ENCODE measurements at places on chromosomes 16 and 17. TPM values are rescaled to one million over a fixed set of nuclear protein-coding genes. Genes with fewer than 3 reads are reported as not detected.

HOXB2 gene
- 36.9 TPM for total RNA-seq

ZNF747 gene
- 9.1 TPM for total RNA-seq

MT1A gene
- 82.2 TPM for total RNA-seq

SOST gene
- total RNA-seq = 34.3 TPM

HCRT gene
- total RNA-seq = not detected

ZFPM1 gene
- 4.1 TPM for total RNA-seq

CLN3 gene
- 15.6 TPM for total RNA-seq

HOXB5 gene
- 5.9 TPM for total RNA-seq
